ENCODE measurements at places on chromosomes 7 and 10.
A peak's percentile ranks its signal among the peaks of the same experiment; 100 is the strongest.

DNA sequence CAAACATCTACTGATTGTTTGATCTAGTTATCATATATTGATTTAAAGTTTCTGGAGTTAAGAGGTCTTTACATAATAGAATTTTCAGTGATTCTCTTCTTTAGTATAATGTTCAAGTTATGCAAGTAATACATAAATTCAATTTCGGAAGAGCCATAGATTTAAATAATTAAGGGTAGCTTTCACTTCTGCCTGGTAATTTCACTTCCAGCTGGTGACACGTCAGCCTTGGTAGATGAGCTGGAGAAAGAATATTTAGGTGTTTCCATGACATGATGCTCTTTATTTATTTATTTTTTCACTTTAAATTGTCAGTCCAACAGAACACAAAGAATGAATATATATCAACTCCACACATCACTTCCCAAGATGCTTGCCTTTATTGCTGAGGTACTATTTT lies 5.2 kb upstream of the OTUD1 start:
- no peak for DNase-seq

GRCh38 chr7:117839507-117839906 lies 33.7 kb downstream of the CTTNBP2 start:
- no peak for DNase-seq

GRCh38 chr7:60017-60675 lies 132.2 kb upstream of the FAM20C start:
- no peak for DNase-seq

GRCh38 chr7:102305414-102306268 lies 19.0 kb downstream of the SH2B2 start:
- no peak for DNase-seq

- DNase-seq = no peak
Observed at GRCh38 chr7:76515999-76516443, 5.7 kb downstream of the UPK3B start.

GRCh38 chr7:112873831-112874553 lies 83.8 kb upstream of the TMEM168 start:
- no peak for DNase-seq

DNA sequence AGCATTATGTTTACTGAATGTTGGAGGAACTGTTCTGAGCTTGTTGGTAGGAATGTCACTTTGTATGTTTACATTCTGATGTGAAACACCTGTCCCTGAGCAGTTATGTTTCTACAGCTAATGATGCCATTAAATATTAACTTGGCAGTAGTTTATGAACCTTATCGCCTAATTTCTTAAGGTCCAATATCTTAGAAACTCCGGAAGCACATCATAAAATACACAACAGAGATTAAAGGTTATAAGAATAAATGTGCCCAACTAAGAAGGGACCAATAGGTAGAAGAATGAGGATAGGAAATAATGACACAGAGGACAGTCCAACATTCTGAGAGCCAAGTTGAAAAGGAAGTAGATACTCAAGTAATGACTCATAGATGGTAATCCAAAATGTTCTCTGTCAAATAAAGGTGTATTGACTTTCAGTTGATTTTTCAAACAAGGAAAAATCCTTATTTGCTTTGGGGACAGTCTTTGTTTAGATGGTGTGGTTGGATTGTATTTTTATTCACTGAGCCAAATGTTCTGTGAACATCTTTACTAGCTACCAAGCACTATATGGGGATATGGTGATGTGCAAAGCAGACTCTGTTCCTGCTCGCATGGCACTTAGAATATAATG lies 31.9 kb downstream of the LCOR start:
- no peak for DNase-seq

- DNase-seq = no peak
Observed at GRCh38 chr7:34136698-34137097, 231.4 kb downstream of the BMPER start.

- DNase-seq = no peak
Observed at GRCh38 chr7:26477381-26477990, 185.8 kb downstream of the SNX10 start.

GRCh38 chr7:83457022-83457892 lies 191.7 kb downstream of the SEMA3E start:
- DNase-seq = no peak

GRCh38 chr10:191703-192518 lies 56.7 kb downstream of the ZMYND11 start:
- no peak for DNase-seq

DNA sequence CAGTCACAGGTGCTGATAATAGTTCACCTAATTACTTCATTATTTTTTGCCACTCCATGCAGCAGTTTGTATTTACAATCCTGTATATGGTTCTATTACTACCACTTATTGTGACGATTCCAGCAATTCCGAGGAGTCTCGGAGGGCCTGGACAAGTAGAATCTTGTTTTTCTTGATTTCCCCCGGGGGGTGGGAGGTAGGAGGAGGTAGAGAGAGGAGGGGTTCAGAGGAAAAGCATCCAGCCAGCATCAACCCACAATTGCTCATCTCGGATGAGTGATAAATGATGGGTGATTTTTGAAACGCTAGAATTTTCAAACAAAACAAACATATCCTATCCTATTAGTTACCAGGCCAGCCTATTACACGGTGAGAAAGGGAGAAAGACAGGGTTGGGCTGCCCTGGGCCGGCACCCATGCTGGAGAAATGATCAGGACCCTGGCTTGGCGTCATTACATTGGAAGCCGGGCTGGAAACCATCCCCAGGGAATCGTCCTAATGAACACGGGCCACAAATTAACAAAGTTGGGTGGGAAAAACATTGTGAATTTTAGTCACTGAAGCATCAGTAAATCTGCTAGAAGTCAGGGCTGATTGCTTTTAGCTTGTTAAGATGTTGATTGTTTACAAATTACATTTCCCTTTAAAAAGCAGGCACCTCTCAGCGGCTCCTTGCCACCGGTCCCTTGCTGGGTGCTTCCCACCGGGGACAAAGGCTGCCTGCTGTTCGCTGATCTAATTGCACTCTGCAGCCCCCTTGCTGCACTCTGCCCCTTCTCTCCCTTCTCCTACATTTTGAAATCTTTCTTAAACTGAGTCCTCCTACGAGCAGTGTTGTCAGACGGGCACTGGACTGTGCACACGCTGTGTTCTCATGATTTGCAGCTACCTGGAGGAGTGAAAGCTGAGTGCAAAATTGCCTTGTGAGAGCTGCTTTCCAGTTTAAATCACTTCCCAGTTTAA lies 95.5 kb downstream of the FAM204A start:
- DNase-seq = no peak

- DNase-seq = no peak
Observed at GRCh38 chr10:490891-491571, 198.4 kb downstream of the DIP2C start.

DNA sequence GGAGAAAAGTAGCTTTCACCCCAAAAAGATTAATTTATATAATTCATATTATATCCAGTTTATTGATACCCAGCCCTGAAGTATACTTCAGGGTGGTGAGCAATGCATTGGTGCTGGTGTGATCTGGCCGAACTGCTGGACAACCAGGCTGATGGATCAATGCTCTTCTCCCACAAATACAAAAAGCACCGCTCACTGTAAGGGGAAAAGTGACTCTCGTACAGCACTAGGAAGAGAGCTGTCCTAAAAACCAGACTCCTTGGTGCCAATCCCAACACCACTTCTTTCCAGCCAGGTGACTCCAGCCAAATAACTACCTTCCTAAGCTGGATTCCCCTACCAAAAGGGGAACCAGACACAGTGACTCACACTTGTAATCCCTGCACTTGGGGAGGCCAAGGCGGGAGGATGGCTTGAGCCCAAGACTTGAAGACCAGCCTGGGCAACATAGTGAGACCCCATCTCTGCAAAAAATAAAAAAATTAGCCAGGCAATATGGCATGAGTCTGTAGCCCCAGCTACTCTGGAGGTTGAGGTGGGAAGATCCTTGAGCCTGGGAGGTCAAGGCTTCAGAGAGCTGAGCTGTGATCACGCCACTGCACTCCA lies 13.1 kb upstream of the TNPO3 start:
- DNase-seq = no peak

DNA sequence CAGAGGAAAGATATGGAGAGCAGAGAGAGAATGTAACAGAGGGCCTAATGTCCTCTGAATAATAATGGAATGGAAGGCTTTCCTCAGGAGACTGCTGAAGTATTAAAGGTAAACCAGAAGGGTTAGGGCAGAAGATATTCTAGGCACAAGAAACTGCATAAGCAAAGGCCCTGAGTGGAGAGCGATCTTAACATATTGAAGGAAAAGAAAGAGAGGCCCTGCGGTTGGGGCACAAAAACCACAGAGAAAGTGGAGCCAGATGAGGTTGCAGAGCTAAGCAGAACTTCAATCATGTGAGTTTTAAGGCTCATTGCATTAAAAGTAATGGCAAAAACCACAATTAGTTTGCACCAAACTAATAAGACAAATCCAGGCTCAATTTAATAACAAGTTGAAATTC lies 115.8 kb upstream of the VSTM2A start:
- no peak for DNase-seq

GRCh38 chr7:1886361-1887064 lies 216.4 kb downstream of the ELFN1 start:
- no peak for DNase-seq

- DNase-seq = no peak
Observed at GRCh38 chr7:69609541-69610373, 11.5 kb downstream of the AUTS2 start.

DNA sequence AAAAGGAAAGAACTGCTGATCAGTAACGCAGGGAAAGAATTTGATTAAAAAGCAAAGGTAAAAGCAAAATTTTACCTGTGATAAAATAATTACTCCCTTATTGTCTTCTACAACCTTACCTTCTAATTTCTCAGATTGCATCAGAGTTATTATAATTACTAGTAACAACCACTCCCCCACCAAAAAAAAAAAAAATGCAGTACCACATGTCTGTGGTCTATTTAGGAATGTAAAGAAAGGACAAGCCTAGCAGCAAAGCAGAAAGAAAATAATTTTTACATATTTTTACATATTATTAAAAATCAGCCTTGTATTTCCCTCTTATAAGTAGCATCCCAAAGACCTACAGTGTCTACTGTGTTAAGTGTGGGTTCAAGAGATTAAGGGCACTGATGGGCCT lies 430.4 kb downstream of the TFEC start:
- no peak for DNase-seq

- DNase-seq = no peak
Observed at GRCh38 chr10:125827133-125827532, 3.8 kb downstream of the BCCIP start.

GRCh38 chr7:132560825-132561529 lies 15.3 kb downstream of the PLXNA4 start:
- no peak for DNase-seq

DNA sequence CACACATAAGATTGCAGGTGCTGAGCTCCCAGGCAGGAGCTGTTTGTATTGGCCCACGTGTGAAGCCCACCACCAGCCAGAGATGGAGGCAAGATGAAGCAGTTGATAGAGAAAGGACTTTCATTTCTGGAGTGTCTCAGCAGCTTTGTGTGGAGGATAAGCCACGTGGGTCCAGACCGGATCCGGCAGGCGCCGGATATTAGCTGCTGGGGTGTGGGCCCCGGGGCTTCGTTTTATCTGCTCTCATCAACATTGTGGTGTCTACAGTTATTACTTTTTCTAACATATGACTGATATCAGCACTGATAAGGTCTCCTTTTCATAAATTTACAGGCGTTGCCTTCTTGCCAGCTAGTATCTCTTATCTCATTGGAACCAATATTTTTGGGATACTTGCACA lies 25.5 kb downstream of the SLC18A2 start:
- DNase-seq = no peak

DNA sequence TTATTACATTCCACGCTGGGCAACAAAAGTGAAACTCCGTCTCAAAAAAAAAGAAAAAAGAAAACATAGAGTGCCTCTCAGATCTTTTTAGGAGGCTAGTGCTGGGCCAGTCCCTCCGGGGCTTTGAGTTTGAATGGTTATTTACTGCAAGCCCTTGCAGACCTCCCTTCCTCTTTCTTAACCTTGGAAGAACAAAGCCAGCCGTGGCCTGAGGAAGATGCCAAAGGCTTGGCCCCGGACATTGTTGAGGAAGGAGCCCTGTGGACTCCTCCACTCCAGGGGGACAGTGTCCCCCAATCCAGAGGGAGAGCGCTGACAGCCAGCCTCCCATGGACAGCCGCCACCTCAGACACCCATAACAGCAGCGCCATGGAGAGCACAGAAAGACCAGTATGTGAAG lies 5.0 kb downstream of the TSPAN33 start:
- DNase-seq = no peak

DNA sequence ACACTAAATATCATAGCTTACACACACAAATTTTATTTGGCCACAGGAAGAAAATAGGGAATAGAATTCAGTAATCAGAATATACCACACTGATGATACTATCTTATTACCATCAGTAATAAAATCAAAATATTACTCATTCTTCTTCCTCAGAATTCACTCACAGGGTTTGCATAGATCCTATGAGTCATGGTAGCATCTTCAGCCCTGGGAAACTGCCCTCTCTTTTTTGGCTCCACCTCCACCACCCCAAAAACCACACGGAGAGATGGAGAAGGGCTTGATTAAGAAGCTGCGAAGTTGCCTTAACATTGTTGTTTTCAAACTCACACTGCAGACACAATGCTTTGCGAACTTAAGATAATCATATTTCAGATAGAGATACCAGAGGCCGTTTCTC lies 154.1 kb upstream of the AHR start:
- DNase-seq = peak; percentile 35

DNA sequence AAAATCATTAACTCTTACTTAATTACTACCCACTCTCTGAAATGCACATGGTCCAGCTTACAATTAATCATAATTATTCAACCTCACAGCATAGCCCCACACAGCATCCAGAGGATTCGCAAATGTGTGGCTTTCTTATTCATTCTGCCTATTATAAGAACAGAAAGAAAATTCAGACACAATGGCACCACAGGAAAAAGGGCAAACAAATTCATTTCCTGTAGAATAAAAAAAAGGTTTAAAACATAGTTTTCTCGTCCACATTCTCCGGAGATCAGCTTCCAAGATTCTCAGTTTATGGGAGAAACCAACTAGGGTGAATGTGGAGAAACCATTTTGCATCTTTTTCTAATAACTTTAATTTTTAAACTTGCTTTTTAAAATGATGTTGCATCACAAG lies 201.6 kb downstream of the PARD3 start:
- DNase-seq = no peak

DNA sequence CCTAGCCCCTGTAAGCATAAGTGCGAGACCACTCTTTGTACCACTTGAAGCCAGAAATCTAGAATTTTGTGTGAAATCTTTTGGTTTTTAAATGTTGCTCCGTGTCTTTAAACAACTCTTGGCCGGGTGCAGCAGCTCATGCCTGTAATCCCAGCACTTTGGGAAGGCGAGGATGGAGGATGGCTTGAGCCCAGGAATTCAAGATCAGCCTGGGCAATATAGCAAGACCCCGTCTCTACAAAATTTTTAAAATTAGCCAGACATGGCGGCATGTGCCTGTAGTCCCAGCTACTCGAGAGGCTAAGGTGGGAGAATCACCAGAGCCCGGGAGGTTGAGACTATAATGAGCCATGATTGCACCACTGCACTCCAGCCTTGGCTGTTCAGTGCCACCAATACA lies 4.4 kb upstream of the SLF2 start:
- no peak for DNase-seq

- no peak for DNase-seq
Observed at GRCh38 chr10:70285476-70285831, 1.6 kb upstream of the NPFFR1 start.

Data from effector memory CD8-positive, alpha-beta T cell (primary cell).